GM23338 (cell line): ENCODE measurements at places on chromosomes 7 and 10. TPM values are rescaled to one million over a fixed set of nuclear protein-coding genes. Genes with fewer than 3 reads are reported as not detected.

The OR2A7 gene
- 1.7 and 3.2 TPM in 2 replicates for polyA plus RNA-seq

The NPFFR1 gene
- 0.05 TPM in 1 of 2 replicates, not detected in the other for polyA plus RNA-seq

The SPDYE16 gene
- 0.55 and 1.1 TPM in 2 replicates for polyA plus RNA-seq

DNA sequence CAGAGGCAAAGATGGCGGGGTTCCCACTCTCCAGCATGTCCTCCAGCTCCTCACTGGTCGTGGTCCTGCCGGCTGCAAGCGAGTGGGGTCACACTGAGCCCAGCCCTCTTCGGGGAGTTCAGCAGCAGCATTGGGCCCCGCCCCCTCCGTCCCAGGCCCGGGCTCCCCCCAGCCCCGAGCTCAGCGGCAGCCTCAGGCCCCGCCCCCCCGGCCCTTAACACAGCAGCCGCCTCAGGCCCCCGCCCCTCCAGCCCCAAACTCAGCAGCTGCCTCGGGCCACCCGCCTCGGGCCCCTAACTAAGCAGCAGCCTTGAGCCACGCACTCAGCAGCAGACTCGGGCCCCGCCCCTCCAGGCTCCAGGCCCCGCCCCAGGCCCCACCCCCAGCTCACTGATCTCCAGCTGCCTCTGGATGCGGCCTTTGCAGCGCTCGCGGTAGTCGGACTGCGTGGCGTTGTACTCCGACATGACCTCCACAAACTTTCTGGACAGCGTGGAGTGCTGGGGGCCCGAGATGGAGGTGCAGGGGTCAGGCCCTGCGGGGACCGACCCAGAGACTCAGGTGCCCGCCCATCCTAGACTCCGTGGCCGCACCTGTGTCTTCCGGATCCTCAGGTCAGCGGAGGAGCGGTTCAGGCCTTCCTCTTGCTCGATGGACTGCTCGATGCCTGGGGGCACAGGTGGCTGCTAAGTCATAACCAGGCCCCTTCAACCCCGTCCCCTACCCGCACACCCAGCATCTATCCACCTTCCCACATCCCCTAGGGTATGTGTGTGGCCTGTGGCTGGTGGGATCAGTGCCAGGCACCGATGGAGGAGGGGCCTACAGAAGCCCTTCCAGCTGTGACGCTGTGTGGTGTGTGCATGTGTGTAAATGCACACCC is 15.5 kb downstream of the STX1A start:
- no peaks in the 10 kb centered on the region for H3K27me3 ChIP-seq
- peaks cover 15% of the 10 kb centered on the region for H3K4me1 ChIP-seq
- no peaks in the 10 kb centered on the region for H3K36me3 ChIP-seq
- H3K27ac ChIP-seq = no peak overlapping the region

- H3K4me1 ChIP-seq = peaks cover 13% of the 10 kb centered on the region
- no peak for DNase-seq
- no peak overlapping the region for H3K27ac ChIP-seq
- H3K4me3 ChIP-seq = no peak overlapping the region
- no peaks in the 10 kb centered on the region for H3K27me3 ChIP-seq
Measured at GRCh38 chr10:109939315-109939961, 16.1 kb upstream of the XPNPEP1 start.
